ENCODE measurements at places on chromosomes 6 and 20.
A peak's percentile ranks its signal among the peaks of the same experiment; 100 is the strongest.

DNA sequence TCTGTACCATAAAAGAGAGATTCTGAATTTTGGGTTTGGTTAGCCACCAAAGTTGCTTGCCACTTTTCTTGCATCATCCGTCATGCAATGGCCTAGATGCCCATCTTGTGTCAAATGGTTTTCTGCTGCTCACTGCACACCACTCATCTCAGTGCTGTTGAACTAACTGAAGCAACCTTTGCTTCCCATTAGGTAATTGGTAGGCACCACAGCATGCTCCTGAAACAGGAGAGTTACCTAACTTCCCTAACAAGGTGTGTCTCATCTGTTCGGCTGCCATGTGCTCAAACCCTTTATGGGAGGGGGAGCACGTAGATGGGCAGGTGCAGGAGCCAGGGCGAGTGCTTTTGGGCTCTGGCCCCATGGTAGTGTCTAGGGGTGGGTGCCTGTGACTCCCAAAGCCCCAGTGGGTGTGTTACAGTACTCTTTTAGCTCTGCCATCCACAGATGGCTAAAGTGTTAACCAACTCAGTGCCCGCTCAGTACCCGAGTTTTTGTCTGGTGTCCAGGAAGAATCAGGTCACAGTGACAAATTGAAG, 147.4 kb upstream of the SPACA1 start:
- DNase-seq: no peak

GRCh38 chr6:51959744-51960383, 127.5 kb downstream of the PKHD1 start:
- peak; percentile 55 for DNase-seq

GRCh38 chr6:88626460-88626859, 337.0 kb downstream of the RNGTT start:
- no peak for DNase-seq

DNA sequence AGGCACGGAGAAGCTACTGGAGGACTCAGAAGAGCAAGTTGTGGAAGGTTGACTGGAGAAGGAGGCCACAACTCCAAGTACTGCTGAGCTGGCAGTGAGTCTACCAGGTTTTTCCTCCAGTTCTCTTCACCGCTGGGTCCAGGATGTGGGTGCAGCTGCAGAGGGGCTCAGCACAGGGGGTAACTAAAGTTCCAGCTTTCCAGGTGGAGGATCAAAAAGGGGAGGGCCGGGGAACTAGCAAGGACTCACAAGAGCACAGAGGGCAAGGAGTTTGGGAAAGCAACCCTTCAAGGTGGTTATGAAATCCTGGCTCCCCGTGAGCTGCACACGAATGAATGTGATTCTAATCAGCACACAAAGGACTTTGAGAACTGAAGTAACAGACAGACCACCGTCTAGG, 194.2 kb upstream of the GMDS start:
- no peak for DNase-seq

DNA sequence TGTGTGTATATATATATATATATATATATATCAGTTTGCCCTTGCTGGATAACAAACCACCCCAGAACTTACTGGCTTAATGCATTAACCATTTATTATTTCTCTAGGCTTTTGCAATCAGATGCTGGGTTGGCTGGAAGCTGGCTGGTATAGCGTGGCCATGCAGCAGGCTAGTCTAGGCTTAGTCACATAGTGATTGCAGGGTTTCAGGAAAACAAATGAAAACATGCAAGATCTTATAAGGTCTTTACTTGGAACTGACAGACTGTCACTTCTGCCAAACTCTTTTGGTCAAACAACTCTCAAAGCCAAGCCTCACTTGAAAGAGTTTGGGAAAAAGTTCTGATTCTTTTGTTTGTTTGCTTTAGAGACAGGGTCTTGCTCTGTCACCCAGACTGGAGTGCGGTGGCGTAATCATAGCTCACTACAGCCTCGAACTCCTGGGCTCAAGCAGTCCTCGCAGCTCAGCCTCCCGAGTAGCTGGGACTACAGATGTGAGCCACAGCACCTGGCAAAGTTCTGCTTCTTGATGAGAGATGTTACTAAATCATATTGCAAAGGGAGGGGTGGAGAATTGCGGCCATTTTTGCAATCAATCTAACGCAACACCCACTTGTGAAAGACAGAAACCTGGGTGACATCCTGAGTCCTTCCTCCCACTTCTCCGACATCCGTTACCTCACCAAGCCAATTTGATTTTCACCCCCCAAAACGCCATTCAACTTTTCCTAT, 74.6 kb upstream of the RNF24 start:
- DNase-seq: peak; percentile 23

DNA sequence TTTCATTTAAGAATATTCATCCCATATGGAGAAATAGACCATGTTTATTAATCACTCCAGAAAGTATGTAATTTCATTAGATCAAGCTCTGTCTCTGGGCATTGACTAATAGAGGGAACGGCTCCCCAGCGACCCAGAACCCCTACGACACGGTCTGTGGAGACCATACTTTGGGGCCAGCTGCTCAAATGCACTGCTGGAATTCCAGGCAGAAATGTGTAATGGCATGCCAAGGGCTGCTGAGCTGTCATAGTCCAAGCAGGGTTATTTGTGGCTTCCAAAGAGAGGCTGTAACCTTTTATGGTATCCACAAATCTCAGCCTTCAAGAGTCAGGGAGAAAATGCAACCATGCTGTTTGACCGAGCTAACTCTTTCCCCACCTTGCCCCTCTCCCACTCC, 755.8 kb downstream of the DHX35 start:
- peak; percentile 79 for DNase-seq

- DNase-seq: no peak
Observed at GRCh38 chr6:111399626-111400025, 83.4 kb downstream of the REV3L start.

GRCh38 chr6:149368065-149368464, 32.0 kb upstream of the SUMO4 start:
- no peak for DNase-seq

DNA sequence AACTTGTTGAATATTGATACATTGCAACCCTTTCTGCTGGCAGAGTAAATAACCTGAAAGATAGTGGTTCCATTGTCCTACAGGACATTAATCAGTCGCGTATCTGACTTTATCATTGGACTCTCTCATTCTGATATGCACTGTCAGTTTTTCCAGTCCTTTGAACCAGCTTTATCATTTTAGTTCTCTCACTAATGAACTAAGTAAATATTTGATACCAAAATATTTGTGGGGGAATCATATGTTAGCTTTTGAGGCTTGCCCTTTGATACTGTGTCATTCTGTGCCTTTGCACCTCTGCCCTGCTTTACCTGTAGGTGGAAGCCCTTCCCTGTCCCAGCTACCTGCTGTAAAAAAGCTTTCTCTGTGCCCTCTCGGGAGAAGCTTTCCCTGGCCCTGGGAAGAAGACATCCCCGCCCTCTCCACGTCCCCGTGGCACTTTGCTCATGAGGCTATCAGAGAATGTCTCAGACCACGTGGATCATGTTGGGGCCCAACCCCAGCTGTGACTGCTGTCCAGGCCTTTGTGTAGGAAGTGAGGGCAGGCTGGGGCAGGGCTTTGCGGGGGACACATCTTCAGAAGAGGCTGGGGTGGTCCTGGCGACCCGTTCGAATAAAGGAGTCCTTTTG, 117.8 kb upstream of the NXT1 start:
- DNase-seq: no peak

DNA sequence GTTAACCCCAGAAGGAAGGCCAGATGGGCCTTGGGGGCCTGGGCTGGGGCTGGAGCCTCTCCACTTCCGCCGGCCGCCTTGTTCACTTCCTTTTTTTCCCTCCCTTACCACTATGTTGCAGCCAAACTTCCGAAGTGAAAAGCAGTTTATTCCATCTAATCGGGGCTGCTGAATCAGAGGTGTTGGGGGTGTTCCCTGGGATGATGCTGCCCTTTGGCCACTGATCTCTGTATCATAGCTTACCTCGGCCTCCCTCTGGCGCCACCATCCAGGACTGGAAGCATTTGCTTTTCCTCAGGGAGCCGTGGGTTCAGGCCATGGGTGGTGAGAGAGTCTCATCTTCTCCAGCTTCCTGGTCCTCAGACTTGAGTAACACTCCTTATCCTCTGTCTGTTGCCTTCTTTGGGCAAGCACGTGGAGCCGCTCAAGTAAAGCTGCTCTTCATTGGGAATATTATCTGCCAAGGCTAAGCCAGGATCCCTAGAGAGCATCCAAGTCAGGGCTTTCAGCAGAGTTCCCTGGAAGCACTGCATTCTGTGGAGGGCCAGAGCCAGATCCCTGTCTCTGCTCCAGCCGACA, 39.6 kb downstream of the SLX4IP start:
- no peak for DNase-seq

DNA sequence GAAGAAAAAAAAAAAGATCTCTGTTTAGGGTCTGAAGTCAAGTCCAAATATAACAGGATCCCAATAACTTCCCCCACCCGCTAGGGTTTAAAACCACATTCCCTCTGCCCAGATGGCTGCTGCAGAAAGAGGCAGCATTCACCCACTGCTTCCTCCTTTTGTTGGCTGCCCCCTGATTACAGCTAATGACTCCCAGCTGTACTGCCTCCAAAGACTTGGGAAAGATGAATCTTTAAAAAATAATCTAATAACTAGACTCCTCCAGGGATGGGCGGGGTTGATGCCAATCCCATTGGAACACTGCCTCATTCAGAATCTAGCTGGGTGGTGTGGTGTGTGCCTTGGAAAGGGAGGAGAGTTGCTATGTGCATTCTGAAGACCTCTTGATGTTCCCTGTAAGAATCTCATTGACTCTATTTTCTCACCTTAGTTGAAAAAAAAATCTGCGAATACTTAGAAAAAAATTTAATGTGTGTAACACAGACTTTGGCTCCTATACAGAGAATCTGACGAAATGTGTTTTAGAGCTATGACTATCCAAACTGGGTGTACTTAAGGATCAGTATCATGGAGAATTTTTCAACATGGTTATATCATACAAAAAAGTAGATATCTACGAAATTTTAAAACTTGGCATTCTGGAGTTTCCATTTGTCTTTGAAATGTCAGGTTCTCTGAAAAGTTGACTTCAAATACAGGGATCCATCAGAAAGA, 174.0 kb downstream of the RNF144B start:
- no peak for DNase-seq

DNA sequence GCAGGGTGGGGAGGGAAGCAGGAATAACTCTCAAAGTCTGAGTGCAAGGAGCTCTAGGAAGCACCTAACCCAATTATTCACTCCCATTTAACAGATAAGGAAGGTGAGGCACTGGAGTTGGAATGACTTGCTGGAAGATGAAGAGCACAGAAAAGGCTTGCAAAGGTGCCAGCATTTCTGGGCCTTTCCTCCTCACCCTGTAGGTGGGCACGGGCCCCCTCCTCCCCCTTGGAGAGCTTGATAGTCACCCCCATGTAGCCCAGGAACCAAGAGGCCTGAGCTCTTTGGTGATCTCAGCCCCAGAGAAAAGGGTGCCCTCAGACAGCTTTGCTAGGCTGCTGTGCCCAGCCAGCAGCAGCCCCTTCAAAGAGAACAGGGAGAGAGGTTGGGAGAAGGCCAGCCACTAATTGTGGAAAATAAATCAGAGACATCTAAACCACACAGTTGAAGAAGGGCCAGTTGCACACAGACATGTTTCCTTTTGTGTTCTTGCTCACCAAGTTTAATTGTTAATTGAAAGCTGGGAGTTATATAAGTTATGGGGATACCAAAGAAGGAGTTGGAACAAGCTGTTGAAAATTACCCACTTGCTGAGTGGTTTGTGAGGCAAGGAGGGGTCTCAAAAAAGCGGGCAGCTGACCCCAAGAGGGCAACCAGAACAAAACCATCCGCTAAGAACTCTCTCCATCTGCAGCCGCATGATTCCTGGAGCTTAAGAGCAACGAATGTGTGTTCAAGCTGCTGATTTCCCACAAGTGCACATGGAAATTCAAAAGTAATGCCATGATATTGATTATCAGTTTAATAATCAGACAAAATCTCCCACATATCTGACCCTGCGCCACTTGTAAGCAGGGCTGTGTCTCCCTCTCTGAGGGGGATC, 77.0 kb downstream of the MRPL14 start:
- peak; percentile 79 for DNase-seq

- no peak for DNase-seq
Observed at GRCh38 chr6:18388271-18388670, 1.1 kb downstream of the RNF144B start.

- DNase-seq: no peak
Observed at GRCh38 chr6:154425034-154425433, 68.4 kb upstream of the IPCEF1 start.

GRCh38 chr6:1497761-1498105, 108.4 kb downstream of the FOXF2 start:
- no peak for DNase-seq

DNA sequence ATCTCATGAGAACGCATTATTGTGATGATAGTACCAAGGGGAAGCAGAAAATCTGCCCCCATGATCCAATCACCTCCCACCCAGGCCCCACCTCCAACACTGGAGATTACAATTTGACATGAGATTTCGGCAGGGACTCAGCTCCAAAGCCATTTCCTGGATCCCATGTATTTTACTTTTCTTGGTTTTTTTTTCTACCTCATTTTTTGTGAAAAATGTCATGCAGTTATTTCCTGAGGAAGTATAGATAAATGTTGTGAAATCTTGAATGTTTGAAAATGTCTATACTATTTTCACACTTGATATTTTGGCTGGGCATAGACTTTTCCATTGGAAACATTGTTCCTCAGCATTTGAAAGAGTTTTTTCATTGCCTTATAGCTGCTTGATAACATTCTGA, 9.1 kb upstream of the BRPF3 start:
- no peak for DNase-seq

GRCh38 chr20:48129345-48129942, 344.2 kb upstream of the SULF2 start:
- DNase-seq: peak; percentile 73

DNA sequence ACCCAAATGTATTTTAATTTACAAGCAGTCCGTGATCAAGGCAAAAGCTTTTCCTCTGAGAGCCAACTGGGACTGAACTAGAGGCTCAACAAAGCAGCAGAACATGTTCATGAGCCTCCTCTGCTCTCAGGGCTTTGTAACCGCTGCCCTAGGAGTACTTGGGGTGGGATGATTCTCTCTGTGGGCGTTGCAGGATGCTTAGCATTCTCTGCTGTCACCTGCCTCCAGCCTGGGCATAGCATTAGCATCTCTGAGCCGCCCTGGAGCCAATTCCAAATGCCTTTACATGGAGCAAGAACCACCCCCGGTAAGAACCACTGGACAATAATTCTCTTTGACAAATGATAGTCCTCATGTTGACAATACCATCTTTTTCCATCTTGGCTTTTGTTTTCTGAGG, 237.6 kb upstream of the CDH4 start:
- no peak for DNase-seq
